A549 treated with Hydrocortisone at 1 μM for 4 hours (cell line): ENCODE measurements at places on chromosomes 11 and 22. TPM values are rescaled to one million over a fixed set of nuclear protein-coding genes. Genes with fewer than 3 reads are reported as not detected.

Gene PKP3
- 29.7 to 39.3 TPM (median 38.3 TPM) in 5 replicates for total RNA-seq

Gene ZNF214
- total RNA-seq = 0.76 to 1.9 TPM (median 0.83 TPM) in 5 replicates

Gene KCNJ5
- total RNA-seq = 0.01 to 0.03 TPM (median 0.02 TPM) in 3 of 5 replicates, not detected in the others

Gene APOA4
- not detected in 5 replicates for total RNA-seq

Gene TPCN2
- 11.3 to 14.1 TPM (median 12.6 TPM) in 5 replicates for total RNA-seq

Gene BIRC2
- total RNA-seq = 29.0 to 39.8 TPM (median 29.9 TPM) in 5 replicates

Gene OR8G1
- not detected in 5 replicates for total RNA-seq

Gene FSHB
- total RNA-seq = not detected in 5 replicates

Gene OR52R1
- total RNA-seq = not detected in 5 replicates

Gene SNX32
- total RNA-seq = 0.06 to 0.11 TPM (median 0.08 TPM) in 3 of 5 replicates, not detected in the others

Gene BAIAP2L2
- 5.3 to 8.0 TPM (median 7.2 TPM) in 5 replicates for total RNA-seq

Gene GUCY1A2
- 0.02 to 0.05 TPM (median 0.02 TPM) in 5 replicates for total RNA-seq

Gene OR56A5
- not detected in 5 replicates for total RNA-seq

Gene APLNR
- 0.06 to 0.07 TPM in 2 of 5 replicates, not detected in the others for total RNA-seq

Gene SPDYC
- not detected in 5 replicates for total RNA-seq

Gene RAB38
- 0.93 to 1.3 TPM (median 1.1 TPM) in 5 replicates for total RNA-seq

Gene ANGPTL5
- total RNA-seq = 0.06 to 0.14 TPM (median 0.11 TPM) in 4 of 5 replicates, not detected in the other

Gene NAALADL1
- not detected in 5 replicates for total RNA-seq

Gene C11orf16
- not detected in 5 replicates for total RNA-seq

Gene TEX12
- total RNA-seq = not detected in 5 replicates

Gene CYP2D6
- total RNA-seq = 0.44 to 0.72 TPM (median 0.54 TPM) in 5 replicates

Gene ZP1
- 0.14 to 0.46 TPM (median 0.28 TPM) in 5 replicates for total RNA-seq

Gene FRMD8
- total RNA-seq = 50.4 to 58.2 TPM (median 55.8 TPM) in 5 replicates

Gene PRAME
- total RNA-seq = 94.6 to 117 TPM (median 102 TPM) in 5 replicates

Gene GSC2
- 0.10 to 0.18 TPM in 2 of 5 replicates, not detected in the others for total RNA-seq

Gene F2
- total RNA-seq = 1.7 to 3.3 TPM (median 2.3 TPM) in 5 replicates

Gene C11orf24
- total RNA-seq = 54.2 to 60.1 TPM (median 58.8 TPM) in 5 replicates

Gene SAA1
- total RNA-seq = 2.4 to 4.0 TPM (median 3.4 TPM) in 5 replicates

Gene TRIM48
- not detected in 5 replicates for total RNA-seq

Gene ZBTB3
- 1.0 to 1.6 TPM (median 1.5 TPM) in 5 replicates for total RNA-seq

Gene RCOR2
- total RNA-seq = 0.88 to 1.1 TPM (median 0.99 TPM) in 5 replicates

Gene BTG4
- total RNA-seq = 0.10 to 0.23 TPM (median 0.16 TPM) in 4 of 5 replicates, not detected in the other

Gene SPTBN2
- total RNA-seq = 11.2 to 15.1 TPM (median 11.4 TPM) in 5 replicates

Gene HEPHL1
- total RNA-seq = not detected in 5 replicates

Gene MMP8
- not detected in 5 replicates for total RNA-seq

Gene BIRC3
- 49.4 to 68.8 TPM (median 52.7 TPM) in 5 replicates for total RNA-seq

Gene POU2AF3
- total RNA-seq = 1.0 to 1.5 TPM (median 1.4 TPM) in 5 replicates

Gene GPR83
- total RNA-seq = 0.07 to 0.10 TPM (median 0.07 TPM) in 5 replicates

Gene GGTLC3
- total RNA-seq = not detected in 5 replicates

Gene PLAAT5
- total RNA-seq = not detected in 5 replicates

Gene OR8A1
- not detected in 5 replicates for total RNA-seq

Gene CAVIN3
- total RNA-seq = 20.8 to 32.7 TPM (median 25.4 TPM) in 5 replicates

Gene GSTT2B
- total RNA-seq = 0.22 to 0.36 TPM (median 0.33 TPM) in 5 replicates

Gene PLEKHB1
- 0.44 to 1.3 TPM (median 1.2 TPM) in 5 replicates for total RNA-seq

Gene OAF
- total RNA-seq = 7.5 to 11.0 TPM (median 10.5 TPM) in 5 replicates

Gene CCDC88B
- 7.6 to 10.2 TPM (median 9.8 TPM) in 5 replicates for total RNA-seq

Gene PDE2A
- 1.3 to 2.3 TPM (median 1.9 TPM) in 5 replicates for total RNA-seq

Gene FGF4
- total RNA-seq = not detected in 5 replicates

Gene CCDC116
- total RNA-seq = 0.05 to 0.06 TPM in 2 of 5 replicates, not detected in the others

Gene FJX1
- 28.2 to 41.0 TPM (median 39.8 TPM) in 5 replicates for total RNA-seq

Gene ST14
- 0.05 to 0.15 TPM (median 0.08 TPM) in 5 replicates for total RNA-seq

Gene MAP6
- total RNA-seq = 1.1 to 2.1 TPM (median 2.1 TPM) in 5 replicates

Gene P4HA3
- 39.0 to 62.7 TPM (median 53.8 TPM) in 5 replicates for total RNA-seq

Gene MYBPC3
- total RNA-seq = 0.06 to 0.07 TPM (median 0.06 TPM) in 4 of 5 replicates, not detected in the other

Gene INSC
- total RNA-seq = 0.05 to 0.15 TPM (median 0.10 TPM) in 4 of 5 replicates, not detected in the other

Gene CPT1A
- total RNA-seq = 26.7 to 34.4 TPM (median 30.6 TPM) in 5 replicates

Gene LRRC4C
- total RNA-seq = not detected in 5 replicates
